ENCODE measurements at places on chromosomes 16 and 17. TPM values are rescaled to one million over a fixed set of nuclear protein-coding genes. Genes with fewer than 3 reads are reported as not detected.

DNA sequence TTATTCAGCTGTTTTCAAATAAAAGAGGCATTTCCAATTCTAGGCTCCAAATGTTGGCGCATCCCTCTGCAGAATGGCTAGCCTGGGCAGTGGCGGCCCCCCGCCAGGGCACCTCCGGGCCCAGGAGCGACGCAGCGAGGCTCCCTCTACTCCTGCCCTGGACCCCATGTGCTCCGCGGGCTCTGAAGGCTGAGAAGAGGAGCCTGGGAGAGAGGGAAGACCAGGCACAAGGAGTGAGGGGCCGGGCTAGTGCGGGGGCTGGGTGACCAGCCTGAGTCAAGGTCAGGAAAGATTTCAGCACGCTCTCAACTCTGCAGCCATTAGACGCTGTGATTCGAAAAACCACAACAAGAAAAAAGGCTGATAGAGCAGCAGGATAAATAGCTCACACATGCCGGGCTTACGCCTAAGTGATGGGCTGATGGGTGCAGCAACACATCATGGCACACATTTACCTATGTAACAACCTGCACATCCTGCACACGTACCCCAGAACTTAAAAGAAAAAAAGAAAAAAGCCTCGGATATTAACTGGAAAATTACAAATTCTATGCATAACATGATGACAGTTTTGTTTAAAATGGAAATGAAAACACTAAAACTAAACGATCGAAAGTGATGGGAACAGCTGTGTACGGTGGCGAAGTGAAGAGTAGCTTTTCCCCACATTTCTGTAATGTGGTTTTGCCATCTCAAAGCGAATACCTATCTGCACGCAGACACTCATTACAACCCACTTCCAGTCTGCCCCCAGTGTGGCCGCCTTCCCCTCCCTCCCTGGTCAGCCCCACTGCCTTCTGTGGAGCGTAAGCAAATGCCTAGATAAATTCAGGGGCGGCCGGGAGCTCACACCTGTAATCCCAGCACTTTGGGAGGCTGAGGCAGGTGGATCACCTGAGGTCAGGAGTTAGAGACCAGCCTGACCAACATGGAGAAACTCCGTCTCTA is 44.4 kb downstream of the MAP1LC3B start:
- no peak for DNase-seq

GRCh38 chr16:85592700-85593493 is 20.2 kb upstream of the GSE1 start:
- no peak for DNase-seq

- DNase-seq = peak; percentile 72
Observed at GRCh38 chr17:57911834-57912673, 43.2 kb downstream of the CUEDC1 start.

GRCh38 chr17:27455236-27455913 is 873 bp upstream of the KSR1 start:
- DNase-seq = no peak

DNA sequence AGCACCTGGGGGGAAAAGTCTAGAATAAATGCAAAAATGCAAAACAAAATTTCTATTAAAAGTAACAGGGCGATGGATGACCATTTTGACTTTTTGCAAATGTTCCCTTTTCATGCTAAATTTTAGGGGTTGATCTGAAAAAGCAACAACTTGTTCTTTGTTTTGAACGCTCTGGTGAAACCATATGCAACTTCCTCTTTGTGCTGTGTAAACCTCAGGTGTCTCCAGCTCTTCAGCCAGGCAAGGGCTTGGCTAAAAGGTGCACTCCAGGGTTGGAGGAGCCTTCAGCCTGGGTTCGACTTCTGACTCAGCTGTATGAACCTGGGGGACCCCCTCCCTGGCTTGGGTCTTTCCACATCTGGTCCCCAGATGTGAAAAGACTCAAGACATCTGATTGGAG is 9.5 kb downstream of the IRF8 start:
- no peak for DNase-seq

GRCh38 chr17:79044462-79044861 is 20.5 kb downstream of the C1QTNF1 start:
- DNase-seq = no peak

GRCh38 chr17:51046514-51047384 is 73.9 kb downstream of the SPAG9 start:
- peak; percentile 98 for DNase-seq

DNA sequence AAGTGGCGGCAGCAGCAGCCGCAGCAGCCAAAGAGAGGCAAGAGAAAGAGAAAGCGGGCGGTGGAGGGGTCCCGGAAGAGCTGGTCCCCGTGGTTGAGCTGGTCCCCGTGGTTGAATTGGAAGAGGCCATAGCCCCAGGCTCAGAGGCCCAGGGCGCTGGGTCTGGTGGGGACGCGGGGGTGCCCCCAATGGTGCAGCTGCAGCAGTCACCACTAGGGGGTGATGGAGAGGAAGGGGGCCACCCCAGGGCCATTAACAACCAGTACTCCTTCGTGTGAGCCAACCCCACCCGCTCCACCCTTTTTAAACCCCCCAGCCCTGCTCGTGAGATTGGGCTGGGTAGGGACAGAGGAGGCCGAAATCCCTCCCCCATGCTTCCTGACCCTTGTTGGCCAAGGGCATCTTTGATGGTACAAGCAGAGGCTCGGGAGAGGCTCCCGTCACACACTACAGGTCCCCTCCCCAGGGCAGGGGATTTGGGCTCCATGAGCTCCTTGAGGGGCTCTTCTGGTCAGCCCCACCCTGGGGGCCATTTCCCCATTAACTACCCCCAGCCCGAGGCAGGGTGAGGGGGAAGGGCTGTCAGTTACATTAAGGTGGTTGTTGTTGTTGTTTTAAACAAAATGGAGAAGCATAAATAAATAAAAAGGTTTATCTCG is 4.6 kb upstream of the ATP2A1 start:
- DNase-seq = no peak

GRCh38 chr17:71229070-71229469 is 891.8 kb upstream of the SOX9 start:
- no peak for DNase-seq

GRCh38 chr17:12789481-12790248 is at the start of gene ARHGAP44:
ARHGAP44 (plus strand) TSS chr17:12789498; CDS start chr17:12789839, 341 bp downstream.
- DNase-seq = peak; percentile 68

GRCh38 chr16:55643161-55643970 is 12.4 kb upstream of the SLC6A2 start:
- no peak for DNase-seq

The SP6 gene
- polyA plus RNA-seq = 3.5 TPM

The HASPIN gene
- 3.8 TPM for polyA plus RNA-seq

The ANKS4B gene
- polyA plus RNA-seq = 6.0 TPM

The CD300LF gene
- 0.19 TPM for polyA plus RNA-seq

The SNX20 gene
- 0.43 TPM for polyA plus RNA-seq

The CACNA1H gene
- 27.6 TPM for polyA plus RNA-seq

The GNG13 gene
- 0.39 TPM for polyA plus RNA-seq

The SLC52A1 gene
- polyA plus RNA-seq = 0.42 TPM
